ENCODE measurements at places on chromosomes 11 and 22. TPM values are rescaled to one million over a fixed set of nuclear protein-coding genes. Genes with fewer than 3 reads are reported as not detected.

OLFML1 gene
- not detected for total RNA-seq

RIBC2 gene
- total RNA-seq: 3.3 TPM

ADM gene
- 99.1 TPM for total RNA-seq

MDK gene
- 407 TPM for total RNA-seq

CCDC188 gene
- not detected for total RNA-seq

MYOD1 gene
- not detected for total RNA-seq

DCDC1 gene
- 0.22 TPM for total RNA-seq

CREB3L1 gene
- 3.3 TPM for total RNA-seq

Data from H9 (cell line).